ENCODE measurements at places on chromosomes 13 and 19.

GRCh38 chr13:20843166-20843565 lies 59.4 kb downstream of the XPO4 start:
- DNase-seq, result no peak

DNA sequence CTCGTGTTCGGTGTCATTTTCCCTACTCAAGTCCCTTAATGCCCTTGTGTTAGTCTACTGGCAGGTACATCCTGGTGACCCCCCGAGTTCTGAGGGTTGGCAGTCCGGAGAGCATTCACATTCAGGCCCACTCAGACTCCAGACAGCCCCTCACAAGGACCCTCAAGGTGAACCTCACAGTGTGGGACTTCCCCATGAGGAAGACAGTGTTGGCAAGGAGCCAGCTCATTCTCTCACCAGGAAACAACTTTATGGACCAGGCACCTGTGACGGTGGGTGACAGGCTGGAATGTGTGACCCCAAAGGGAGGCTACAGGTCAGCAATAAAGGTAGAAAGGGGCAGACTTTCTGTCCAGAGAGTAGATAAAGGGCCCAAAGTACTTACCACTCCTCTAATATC lies 24.5 kb downstream of the RDH8 start:
- no peak for DNase-seq

DNA sequence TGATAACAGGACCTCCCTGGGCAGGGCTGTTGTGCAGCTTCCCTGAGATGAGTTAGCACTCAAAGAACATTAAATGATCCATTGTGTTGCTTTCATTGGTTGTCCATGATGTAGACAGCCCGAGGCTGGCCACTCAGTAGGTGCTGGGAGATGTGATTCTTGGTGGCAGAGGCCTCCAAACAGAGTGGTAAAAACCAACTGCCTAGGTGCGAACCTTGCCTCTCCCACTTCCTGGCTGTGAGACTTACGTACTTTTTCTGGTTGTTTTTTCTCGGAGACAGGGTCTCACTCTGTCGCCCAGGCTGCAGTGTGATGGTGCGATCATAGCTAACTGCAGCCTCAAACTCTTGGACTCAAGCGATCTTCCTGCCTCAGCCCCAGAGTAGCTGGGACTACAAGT lies 6.2 kb downstream of the SARS2 start:
- no peak for DNase-seq

- DNase-seq, result no peak
Measured at GRCh38 chr13:35127466-35127865, 185.4 kb downstream of the NBEA start.

GRCh38 chr19:43300876-43301765 lies 31.8 kb upstream of the PSG9 start:
- no peak for DNase-seq

- DNase-seq, result no peak
Measured at GRCh38 chr13:26442541-26442940, 114.9 kb upstream of the WASF3 start.

GRCh38 chr13:39835253-39835652 lies 179.8 kb downstream of the COG6 start:
- DNase-seq, result no peak

GRCh38 chr13:32262165-32262564 lies 53.0 kb downstream of the ZAR1L start:
- DNase-seq, result no peak

DNA sequence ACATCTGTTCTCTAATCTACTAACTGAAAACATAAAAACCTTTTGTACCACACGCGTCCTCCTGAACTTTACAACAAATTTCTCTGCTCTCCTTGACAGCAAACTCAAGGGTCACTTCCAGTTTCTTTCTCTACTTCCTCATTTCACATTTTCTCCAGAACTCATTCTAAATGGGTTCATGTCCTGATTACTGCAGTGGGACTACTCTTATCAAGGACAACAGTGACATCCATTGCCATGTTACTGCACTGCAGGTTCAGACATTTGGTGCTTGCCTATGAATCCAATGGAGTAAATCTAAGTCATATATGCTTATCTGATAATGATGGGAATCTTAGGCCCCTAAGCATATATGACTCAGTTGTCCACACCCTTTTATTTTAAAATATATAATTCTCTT lies 35.3 kb downstream of the FPR3 start:
- no peak for DNase-seq

GRCh38 chr13:78402708-78403400 lies 200.5 kb downstream of the POU4F1 start:
- DNase-seq, result no peak

- DNase-seq, result no peak
Measured at GRCh38 chr19:39070888-39071287, 13.3 kb upstream of the ACP7 start.

GRCh38 chr19:40588110-40588854 lies 11.6 kb downstream of the SHKBP1 start:
- DNase-seq, result no peak

- no peak for DNase-seq
Measured at GRCh38 chr13:63460462-63461090, 2044.9 kb upstream of the PCDH20 start.

GRCh38 chr19:56899943-56900342 lies 59.4 kb upstream of the PEG3 start:
- no peak for DNase-seq

- no peak for DNase-seq
Measured at GRCh38 chr19:30671622-30672051, 299.5 kb downstream of the ZNF536 start.

GRCh38 chr13:92377396-92377795 lies 849.2 kb upstream of the GPC6 start:
- no peak for DNase-seq

DNA sequence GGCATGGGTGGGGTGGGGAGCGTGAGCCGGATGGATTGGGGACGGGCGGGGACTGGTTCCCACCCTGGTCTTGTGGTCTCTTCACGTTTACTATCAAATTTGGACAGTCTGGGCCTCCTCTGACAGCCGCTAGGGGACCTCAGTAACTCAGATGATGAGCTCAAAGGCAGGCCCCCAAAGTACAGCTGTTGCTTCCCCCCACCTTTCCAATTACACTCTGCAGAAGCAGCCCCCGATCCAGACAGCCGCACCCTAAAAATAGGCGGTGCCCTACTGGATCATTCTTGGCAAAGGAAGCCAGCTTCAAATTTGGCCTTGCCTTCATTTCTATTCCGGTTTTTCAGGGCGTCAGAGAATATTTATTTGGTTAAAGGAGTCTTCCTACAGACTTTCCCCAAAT lies 1.9 kb upstream of the FOXO1 start:
- no peak for DNase-seq

GRCh38 chr13:78659450-78659730 lies 435 bp upstream of the OBI1 start:
- no peak for DNase-seq

DNA sequence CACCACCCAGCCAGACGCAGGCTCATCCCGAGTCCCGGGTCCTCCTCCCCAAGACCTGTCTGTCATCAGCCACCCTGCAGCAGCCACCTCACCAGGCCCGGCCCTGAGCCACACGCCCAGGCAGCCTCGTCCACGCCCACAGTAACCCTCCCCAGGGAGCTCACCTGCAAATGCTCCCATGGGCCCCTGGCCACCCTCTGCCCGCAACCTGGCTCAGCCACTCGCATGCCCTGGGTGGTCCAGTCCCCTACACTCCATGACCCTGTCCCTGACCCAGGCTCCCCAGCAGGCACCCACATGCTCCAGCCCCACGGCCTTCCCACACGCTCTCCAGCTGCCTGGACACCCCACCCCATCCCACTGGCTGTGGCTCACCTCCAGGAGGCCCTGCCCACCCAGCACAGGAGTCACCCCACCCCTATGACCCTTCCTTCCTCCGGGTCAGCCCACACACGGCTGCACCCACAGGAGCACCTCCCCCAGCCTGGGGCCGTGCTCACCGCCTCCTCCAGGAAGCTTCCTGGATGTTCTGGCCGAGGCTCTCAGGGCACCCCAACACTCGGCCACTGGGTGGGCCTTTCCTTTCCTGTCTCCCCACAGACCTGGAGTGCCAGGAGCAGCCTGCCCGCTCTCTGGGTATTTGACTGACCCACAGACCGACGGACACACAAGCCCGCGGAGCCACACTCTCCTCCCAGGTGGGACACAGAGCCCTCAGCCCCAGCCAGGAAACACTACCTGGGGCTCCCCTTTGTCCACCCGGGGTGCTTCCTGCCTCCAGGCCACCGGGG lies 3.6 kb downstream of the TMEM259 start:
- DNase-seq, result no peak

- DNase-seq, result no peak
Measured at GRCh38 chr19:6717036-6717435, 3.4 kb downstream of the C3 start.

GRCh38 chr13:95250961-95251360 lies 50.3 kb downstream of the ABCC4 start:
- no peak for DNase-seq

DNA sequence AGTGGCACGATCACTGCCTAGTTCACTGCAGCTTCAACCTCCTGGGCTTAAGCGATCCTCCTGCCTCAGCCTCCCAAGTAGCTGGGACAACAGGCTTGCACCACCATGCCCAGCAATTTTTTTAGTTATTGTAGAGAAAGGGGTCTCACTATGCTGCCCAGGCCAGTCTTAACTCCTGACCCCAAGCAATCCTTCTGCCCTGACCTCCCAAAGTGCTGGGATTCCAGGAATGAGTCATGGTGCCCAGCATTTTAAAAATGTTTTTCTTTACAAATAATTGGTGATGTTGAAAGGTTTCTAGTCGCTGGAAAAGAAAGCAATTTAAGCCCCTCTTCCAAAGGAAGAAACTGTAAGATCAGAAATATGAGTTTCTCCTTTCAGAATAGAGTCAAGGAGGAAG lies 19.4 kb downstream of the DYRK1B start:
- no peak for DNase-seq

GRCh38 chr13:65188721-65189120 lies 2041.4 kb downstream of the PCDH9 start:
- DNase-seq, result no peak

GRCh38 chr19:43934985-43935708 lies at the start of gene ZNF45:
Gene ZNF45 (minus strand): TSS chr19:43935282. CDS start chr19:43922185, 13,097 bp downstream.
- DNase-seq, result peak; percentile 3

GRCh38 chr13:95480131-95480545 lies 72.4 kb upstream of the CLDN10 start:
- DNase-seq, result no peak

DNA sequence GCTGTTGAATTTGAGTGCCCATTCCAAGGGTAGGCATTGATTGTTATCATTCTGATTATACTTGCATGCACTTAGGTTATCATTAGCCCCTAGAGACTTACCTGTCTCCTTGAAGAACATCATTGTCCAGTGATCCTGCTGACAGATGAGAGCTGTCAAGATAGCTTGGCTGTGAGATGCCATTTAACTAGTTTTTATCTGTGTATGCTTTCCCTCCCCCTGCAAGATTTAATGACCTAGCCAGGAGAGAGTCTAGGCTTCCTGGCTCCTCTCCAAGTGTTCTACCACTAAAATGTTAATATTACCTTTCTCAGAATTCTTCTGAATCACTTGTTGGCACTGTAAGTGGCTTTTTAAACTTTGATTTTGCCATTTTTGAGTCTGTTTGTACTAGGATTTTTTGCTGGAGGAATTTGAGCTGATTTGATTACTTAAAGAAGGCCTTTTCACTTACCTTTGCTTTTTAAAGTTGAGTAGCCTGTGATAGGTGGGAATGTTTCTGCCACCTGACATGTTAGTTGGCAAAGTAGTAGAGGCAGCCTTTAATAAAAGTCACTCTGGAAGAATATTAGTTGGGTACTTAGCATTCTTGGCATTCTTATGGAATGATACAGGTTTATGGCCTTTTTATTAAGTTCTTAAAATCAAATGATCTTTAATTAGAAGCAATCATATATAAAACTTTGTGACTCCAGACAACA lies 41.1 kb downstream of the ARHGAP35 start:
- DNase-seq, result no peak

DNA sequence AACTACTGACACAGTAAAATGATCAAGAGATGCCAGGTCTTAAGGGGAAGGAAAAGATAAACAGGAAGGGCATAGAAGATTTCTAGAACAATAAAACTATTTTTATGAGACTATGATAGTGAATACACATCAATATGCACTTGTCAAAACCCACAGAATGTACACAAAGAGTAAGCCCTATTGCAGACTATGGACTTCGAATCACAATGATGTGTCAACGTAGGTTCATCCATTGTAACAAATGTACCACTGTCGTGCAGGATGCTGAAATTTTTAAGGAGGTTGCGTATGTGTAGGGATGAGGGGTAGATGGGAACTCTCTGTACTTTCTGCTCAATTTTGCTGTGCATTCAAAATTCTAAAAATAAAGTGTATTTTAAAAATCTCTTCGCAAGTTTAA lies 171.9 kb downstream of the KLF12 start:
- DNase-seq, result no peak

GRCh38 chr13:81326913-81327312 lies 986.0 kb upstream of the SPRY2 start:
- no peak for DNase-seq

- DNase-seq, result no peak
Measured at GRCh38 chr19:16373532-16373931, 48.9 kb downstream of the KLF2 start.

DNA sequence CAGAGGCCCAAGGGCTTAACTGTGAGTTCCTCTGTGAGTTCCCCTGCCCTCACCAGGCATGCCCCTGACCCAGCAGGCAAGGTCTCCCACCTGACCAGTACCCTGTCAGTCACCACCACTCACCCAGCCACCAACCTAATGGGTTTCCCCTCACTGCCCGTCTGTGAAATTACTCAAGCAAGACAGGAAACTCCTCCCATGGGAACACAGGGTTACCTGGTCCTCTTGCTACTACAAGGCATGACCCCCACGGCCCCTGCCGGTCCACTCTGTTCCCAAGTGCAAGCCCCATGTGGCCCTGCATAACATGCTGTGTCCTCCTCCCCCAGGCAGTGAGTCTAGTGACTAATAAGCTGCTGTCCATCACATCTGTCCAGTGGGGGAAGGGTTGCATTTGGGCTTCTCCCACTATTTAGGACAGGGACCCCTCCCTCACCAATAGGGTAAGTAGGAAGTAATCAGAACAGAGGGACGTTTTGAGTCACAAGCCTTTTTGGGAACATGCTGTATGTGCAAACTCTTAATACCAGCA lies 8.0 kb upstream of the DHRS12 start:
- DNase-seq, result no peak

DNA sequence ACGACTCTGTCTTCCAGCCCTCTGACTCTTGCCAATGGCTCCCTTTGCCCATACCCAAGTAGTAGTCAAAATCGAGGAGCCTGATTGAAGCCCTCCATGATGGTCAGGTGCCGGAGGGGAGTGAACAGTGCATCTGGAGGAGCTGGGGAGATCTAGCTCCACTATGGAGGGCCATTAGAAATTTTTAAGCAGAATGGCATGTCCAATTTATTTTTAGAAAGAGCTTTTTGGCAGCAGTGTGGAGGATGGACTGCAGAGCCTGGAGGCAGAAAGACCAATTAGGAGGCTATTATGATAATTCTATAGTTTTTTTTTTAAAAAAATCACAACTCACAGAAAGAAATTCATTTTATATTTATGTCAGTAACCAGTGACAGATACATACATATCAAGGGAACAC lies 92.7 kb upstream of the SLC7A1 start:
- DNase-seq, result no peak

Measured in cerebellar nuclear complex (tissue), 1 donor.